ENCODE measurements at places on chromosomes 2 and 18. TPM values are rescaled to one million over a fixed set of nuclear protein-coding genes. Genes with fewer than 3 reads are reported as not detected.

Gene RELCH
- total RNA-seq, result 16.8 TPM

Gene GPAT2
- total RNA-seq, result not detected

Gene PPIL3
- total RNA-seq, result 24.3 TPM

Gene DSC1
- not detected for total RNA-seq

Gene RGPD4
- total RNA-seq, result 0.07 TPM

Gene DTYMK
- total RNA-seq, result 111 TPM

Gene VSNL1
- total RNA-seq, result not detected

Gene STAT4
- 3.9 TPM for total RNA-seq

Gene UPP2
- total RNA-seq, result not detected

Gene EN1
- 0.83 TPM for total RNA-seq

Gene AQP12B
- not detected for total RNA-seq

Gene XDH
- total RNA-seq, result 0.92 TPM

Gene COL6A3
- total RNA-seq, result 0.29 TPM

Gene IL1F10
- not detected for total RNA-seq

Gene HOXD3
- not detected for total RNA-seq

Gene IGFBP5
- 0.23 TPM for total RNA-seq

Gene SPAST
- total RNA-seq, result 12.8 TPM

Gene MROH2A
- total RNA-seq, result 0.22 TPM

Gene BCL11A
- total RNA-seq, result 0.01 TPM

Gene CXCR4
- total RNA-seq, result 1.1 TPM

Gene FRZB
- total RNA-seq, result 0.09 TPM

Gene OSBPL1A
- 20.0 TPM for total RNA-seq

Gene TNFAIP6
- total RNA-seq, result 0.60 TPM

Gene DUSP2
- total RNA-seq, result 0.32 TPM

Gene RTP5
- total RNA-seq, result not detected

Gene KCNG2
- total RNA-seq, result not detected

Gene TACR1
- total RNA-seq, result 0.14 TPM

Gene FAP
- total RNA-seq, result not detected

Gene MC2R
- not detected for total RNA-seq

Gene NCL
- total RNA-seq, result 950 TPM

Gene ASXL3
- not detected for total RNA-seq

Gene ATP6V1B1
- total RNA-seq, result 1.8 TPM

Gene ALLC
- total RNA-seq, result 0.11 TPM

Gene C2orf81
- 3.6 TPM for total RNA-seq

Gene GAD1
- total RNA-seq, result 0.13 TPM

Gene CXCR1
- total RNA-seq, result not detected

Gene PLGLB2
- 0.11 TPM for total RNA-seq

Gene ALPG
- total RNA-seq, result 0.71 TPM

Gene TUBB8B
- not detected for total RNA-seq

Gene CNTNAP5
- total RNA-seq, result not detected

Gene ALPI
- not detected for total RNA-seq

Gene CFC1
- total RNA-seq, result not detected

Gene FBXO48
- 0.60 TPM for total RNA-seq

Gene CD226
- total RNA-seq, result 0.15 TPM

Gene HDHD2
- 9.8 TPM for total RNA-seq

Gene PIGN
- total RNA-seq, result 10.2 TPM

Gene FN1
- 270 TPM for total RNA-seq

Gene DARS1
- 47.1 TPM for total RNA-seq

Gene TCF7L1
- 11.6 TPM for total RNA-seq

Gene SLC4A3
- 2.9 TPM for total RNA-seq

Gene RAB6D
- total RNA-seq, result 0.02 TPM

Measured in A549 treated with dexamethasone at 1 μM for 4 hours (cell line).